ENCODE measurements at places on chromosomes 5 and 9. TPM values are rescaled to one million over a fixed set of nuclear protein-coding genes. Genes with fewer than 3 reads are reported as not detected.

The NPR3 gene
- 422 TPM for total RNA-seq

The STPG3 gene
- not detected for total RNA-seq

The WDR38 gene
- not detected for total RNA-seq

The CCDC112 gene
- total RNA-seq: 4.1 TPM

The BHMT2 gene
- total RNA-seq: 3.4 TPM

The LCN2 gene
- not detected for total RNA-seq

The CA9 gene
- total RNA-seq: 2.0 TPM

The EIF4E1B gene
- not detected for total RNA-seq
